GM18507 (cell line): ENCODE measurements at places on chromosomes 3 and 15.

DNA sequence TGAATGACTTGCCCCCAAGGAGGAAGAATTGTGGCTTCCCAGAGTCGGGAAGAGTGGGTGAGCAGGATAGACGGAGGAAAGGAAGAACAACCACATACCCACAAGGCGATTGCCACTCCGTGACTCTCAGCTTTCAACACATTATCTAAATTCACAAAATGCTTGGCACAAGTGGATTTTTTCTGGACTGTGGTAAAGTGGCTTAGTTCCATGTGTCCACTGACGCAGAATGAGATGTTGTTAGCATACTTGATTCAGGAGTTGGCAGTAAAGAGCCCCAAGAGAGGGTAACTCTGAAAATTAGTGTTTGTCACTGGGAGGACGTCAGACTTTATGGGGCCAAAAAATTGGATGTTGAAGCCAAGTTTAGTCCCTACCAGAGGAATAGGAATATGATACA is 198.8 kb upstream of the CTNNB1 start:
- no peak for DNase-seq

DNA sequence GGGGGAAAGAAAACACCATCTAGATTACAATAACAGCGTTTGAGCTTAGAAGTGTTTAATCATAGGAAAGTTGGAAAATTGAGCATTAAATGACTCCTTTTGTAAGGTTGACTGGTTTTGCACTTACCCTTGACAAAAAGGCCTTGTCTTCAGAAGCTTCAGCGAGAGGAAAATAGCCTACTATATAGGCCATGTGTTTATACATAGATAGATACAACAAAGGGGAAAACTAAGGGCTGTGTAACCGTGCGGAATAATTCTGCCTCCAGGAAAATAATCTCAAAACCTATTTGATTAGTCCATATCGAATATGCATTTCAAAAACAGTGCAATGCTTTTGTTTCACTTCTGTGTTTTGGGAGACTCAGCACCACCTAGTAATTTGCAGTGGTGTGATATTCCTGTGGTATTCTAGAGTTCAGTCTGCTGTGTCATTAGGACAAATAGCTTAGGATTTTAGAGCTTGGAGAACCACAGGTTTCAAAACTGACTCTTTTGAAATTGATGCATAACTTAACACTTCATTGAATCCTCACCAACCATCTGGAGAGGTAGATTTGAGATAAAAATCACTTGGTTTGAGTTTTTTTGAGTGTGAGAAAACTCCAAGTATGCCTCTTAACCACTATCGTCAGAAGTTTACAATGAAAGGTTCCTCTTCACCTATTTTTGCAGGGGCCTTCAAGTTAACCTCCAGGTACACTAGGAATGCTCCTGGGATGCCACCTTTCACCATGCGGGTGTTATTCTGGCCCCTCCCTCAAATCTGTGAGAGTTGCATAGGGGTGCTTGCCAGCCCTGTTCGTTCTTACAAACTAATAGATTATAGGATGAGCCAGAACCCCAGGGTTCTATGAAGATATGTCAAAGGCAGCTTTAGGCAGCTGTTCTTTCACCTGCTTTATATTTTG is 1.9 kb downstream of the ARHGAP31 start:
- no peak for DNase-seq

DNA sequence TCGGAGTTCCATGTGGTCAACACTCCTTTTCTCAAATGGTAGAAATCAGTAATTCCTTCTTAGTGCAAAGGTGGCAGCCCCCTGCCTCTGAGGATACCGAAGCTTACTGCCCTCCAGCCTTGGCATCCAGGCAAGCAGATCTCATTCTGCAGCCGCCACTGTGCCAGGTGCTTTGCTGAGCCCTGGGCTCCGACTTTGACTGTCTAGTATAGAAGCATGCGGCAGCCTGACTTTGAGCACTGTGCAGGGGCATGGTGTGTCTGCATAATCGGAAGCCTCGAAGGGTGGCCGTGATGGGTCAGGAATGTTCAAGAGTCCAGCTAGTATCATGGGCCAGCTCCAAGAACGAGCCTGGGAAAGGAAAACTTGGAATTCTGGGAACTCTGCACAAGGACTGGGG is 39.7 kb downstream of the ABTB1 start:
- no peak for DNase-seq

GRCh38 chr3:190205739-190206138 is 85.0 kb upstream of the P3H2 start:
- DNase-seq: no peak

- DNase-seq: no peak
Measured at GRCh38 chr3:12503126-12503957, 19.1 kb downstream of the TSEN2 start.

GRCh38 chr3:38314112-38314763 is 32.1 kb downstream of the SLC22A14 start:
- DNase-seq: no peak

GRCh38 chr15:89499156-89499555 is 2.8 kb upstream of the RHCG start:
- DNase-seq: no peak

GRCh38 chr3:197336348-197336747 is 37.9 kb upstream of the DLG1 start:
- no peak for DNase-seq

GRCh38 chr15:67520321-67521028 is 456 bp upstream of the C15orf61 start:
- DNase-seq: no peak

DNA sequence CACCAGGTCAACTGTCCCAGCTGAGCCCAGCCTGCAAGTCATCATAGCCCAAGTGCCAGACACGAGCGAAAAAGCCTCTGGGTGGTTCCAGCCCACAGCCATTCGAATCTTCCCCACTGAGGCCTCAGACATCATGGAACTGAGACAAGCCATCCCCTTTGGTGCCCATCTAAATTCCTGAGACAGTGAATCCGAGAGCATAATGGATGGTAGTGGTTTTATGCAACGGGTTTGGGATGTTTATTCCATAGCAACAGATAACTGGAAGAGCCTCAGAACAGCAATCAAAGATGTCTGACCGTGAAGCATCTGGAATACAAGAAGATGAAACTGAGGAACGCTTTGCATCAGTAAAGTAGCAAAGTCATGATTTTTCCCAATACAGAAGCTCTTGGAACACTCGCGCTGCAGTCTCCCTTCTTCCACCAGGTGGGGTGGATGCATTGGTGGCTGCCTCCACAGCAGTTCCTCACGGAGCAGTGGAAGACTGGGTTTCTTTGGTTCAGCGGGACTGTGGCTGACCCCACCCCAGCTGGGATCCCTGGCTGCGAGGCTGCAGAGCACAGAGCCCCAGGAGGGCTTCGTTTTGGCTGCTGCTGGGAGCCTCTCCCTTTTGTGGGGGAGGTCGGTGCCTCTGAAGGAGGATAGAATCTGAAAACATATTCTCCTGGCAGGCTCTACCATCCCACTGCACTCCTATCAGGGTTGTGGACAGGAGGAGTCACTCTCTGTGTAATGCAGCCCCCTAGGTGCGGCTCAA is 26.4 kb upstream of the PDE8A start:
- DNase-seq: no peak

- DNase-seq: no peak
Measured at GRCh38 chr3:126711121-126711760, 7.2 kb downstream of the CHCHD6 start.

DNA sequence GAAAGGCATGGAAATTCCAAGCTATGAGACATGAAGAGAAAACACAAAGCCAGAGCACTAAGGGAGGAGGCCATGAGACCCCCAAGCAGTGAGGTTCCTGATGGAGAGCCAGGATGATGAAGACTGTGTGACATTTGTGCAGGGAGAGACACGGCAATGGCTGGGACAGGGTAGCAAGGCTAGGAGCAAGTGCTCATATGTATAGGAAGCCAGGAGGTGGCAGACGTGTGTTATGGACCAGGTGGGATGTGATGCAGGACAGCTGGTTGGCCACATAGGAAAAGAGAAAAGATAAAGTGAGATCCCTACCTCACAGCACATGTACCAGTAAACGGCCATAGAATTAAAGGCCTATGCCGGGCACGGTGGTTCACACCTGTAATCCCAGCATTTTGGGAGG is 112.7 kb downstream of the APBA2 start:
- no peak for DNase-seq

DNA sequence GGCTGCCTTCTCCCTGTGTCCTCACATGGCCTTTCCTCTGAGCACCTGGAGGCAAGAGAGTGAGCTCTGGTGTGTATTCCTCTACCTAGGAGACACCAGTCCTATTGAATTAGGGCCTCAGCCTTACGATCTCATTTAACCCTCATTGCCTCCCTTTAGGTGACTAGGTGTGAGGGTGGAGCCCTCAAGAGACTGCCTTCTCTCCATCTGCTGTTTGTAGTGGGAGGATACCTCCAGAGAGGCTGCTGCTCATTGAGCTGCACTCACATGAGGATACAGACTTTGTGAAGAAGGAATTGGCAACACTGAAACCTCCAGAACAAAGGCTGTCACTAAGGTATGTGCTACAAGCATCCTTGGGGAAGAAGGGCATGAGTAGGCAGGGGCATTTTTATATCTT is at the start of gene CCR8:
TSS of gene CCR8 (plus strand) at position 217 of the 400 bp plus-strand sequence. CDS start 2,623 bp downstream, outside the sequence.
- no peak for DNase-seq

GRCh38 chr3:136678981-136679380 is 73.2 kb downstream of the STAG1 start:
- DNase-seq: no peak

DNA sequence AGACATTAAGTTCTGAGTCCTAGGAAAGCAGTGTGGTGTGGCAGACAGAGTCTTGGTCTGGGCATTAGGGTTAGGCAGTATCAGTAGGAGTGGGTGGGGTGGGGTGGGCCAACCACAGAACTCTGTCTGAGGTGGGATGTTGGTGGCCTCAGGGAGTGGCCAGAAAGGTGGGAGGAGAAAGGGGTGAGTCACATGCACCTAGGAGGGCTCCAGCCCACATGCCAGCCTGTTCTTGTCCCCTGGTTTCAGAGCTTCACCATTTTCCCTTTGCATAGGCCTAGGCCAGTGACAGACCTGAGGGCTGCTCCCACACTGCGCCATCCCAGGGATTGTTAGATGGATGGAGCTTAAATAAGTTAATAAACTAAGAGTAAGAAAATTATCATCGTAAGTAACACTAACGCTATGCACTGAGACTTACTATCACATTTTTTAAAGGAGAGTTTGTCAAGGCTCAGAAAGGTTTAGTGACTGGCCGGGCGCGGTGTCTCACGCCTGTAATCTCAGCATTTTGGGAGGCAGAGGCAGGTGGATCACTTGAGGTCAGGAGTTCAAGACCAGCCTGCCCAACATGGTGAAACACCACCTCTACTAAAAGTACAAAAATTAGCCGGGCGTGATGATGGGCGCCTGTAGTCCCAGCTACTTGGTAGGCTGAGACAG is 33.8 kb downstream of the DNASE1L3 start:
- no peak for DNase-seq

DNA sequence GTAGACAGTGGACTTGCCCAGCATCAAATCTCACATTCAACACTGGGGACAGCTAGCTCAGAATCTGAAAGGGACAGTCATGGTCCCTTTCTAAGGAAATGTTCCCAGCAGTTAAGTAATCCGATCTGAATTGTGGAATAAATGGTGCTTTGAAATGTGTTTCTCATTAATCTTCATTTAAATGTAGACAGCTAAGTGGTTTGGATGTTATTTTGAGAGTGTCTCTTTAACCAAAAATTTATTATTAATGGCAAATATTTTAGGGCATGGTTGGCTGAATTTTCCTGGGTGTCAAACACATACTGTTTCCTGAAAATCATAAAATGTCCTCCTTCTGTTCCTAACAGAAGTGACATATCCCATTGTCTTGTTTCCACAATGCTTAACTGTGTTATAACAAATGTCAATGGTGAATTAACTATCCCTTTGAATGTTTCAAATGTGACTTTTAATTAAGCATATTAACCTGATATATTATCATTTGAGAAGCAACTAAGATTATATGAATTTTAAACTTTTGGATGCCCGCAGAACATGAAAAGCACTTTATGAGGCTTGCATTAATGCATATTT is 210.8 kb downstream of the CHST2 start:
- no peak for DNase-seq

GRCh38 chr3:155424323-155424710 is 130.8 kb upstream of the STRIT1 start:
- no peak for DNase-seq

GRCh38 chr15:45187894-45188830 is at the start of gene SHF:
TSS of gene SHF (minus strand) at chr15:45187966. CDS start at chr15:45187951, 15 bp downstream.
- DNase-seq: no peak

DNA sequence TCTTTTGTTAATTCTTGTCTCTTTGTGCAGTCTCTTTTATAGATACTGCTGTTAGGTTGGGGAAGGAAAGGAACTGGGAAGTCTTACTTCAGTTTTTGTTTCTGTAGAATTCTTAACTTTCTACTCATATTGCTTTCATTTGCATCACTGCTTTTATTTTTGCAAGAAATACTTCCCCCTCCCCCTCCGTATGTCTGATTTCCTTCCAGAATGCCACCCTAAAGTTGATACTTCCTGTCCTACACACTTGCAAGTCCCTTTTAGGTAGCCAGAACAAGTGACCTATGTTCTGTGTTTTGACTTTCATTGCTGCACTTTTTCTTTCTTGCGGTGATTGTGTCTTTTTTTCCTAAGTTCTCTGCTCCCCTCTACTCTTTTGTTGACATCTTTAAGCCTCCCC is 477.4 kb downstream of the RSL24D1 start:
- no peak for DNase-seq

DNA sequence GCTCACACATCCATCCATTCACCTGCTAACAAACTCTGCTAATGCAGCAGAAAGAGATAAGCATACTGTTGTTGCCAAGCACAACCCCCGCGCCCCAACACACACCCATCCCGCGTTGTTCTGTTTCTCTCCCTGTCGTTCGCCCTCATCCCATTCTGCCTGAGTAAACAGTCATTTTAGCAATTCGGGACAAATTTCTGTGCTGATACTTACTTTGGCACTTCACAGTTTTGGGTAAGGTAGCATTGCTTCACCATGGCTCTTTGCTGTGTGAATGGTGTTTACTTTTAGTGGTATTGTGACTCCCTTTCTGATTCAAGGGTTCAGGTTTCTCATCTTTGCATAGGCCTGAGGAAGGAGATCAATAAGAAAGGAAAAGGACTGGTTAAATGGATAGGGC is 149.7 kb downstream of the AKAP13 start:
- no peak for DNase-seq

GRCh38 chr15:64288577-64288976 is 67.4 kb downstream of the CSNK1G1 start:
- DNase-seq: no peak

GRCh38 chr3:149969110-149969939 is 1.4 kb downstream of the PFN2 start:
- DNase-seq: no peak
